ENCODE measurements at places on chromosomes 1 and 21.

DNA sequence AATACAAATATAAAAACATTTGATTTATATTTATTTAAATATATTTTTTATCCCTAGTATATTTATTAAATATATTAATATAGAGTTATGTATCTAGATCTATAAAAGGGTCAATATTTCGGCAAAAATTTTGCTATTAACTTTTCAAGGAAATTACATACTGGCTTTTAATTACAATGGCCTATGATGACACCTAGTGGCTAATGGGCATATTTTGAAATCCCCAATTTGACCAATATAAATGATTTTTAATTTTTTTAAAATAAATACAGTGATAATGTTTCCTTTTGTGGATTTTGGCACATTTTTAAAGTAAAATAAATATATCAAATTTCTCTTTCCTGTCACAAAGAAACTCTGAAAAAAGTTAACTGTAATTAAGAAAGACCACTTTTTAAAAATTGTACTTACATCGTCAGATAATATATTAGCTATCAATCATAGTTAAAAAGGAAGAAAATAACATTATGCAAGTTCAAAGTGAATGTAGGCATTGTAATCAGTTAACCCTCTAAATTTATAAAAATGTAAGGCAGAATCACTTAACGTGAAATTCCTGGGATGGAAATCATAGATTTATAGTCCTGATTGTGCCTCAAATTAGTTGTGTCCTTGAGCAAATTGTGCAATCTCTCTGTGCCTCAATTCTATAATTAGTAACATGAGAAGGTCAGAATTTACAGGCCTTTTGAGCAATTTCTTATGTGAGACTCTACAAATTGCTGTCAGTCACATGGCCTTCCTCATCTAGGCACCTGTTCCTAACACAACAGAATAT, 25.6 kb upstream of the RGS13 start:
- DNase-seq, result no peak

DNA sequence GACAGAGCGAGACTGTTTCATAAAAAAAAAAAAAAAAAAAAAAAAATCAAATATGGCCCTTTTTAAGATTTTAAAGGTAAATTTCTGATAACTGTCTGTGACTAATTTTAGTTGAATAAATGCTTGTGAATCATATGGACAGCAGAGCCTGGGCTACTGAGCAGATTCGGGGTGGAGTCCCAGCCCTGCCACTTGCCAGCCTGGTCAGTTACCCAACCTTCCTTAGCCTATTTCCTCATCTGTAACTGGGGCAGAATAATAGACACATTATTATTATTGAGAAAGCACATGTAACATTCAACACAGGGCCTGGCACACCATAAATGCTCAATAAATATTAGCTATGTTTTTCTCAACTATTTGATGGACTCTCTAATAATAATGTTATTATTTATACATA, 11.2 kb upstream of the H3-3A start:
- DNase-seq, result no peak

DNA sequence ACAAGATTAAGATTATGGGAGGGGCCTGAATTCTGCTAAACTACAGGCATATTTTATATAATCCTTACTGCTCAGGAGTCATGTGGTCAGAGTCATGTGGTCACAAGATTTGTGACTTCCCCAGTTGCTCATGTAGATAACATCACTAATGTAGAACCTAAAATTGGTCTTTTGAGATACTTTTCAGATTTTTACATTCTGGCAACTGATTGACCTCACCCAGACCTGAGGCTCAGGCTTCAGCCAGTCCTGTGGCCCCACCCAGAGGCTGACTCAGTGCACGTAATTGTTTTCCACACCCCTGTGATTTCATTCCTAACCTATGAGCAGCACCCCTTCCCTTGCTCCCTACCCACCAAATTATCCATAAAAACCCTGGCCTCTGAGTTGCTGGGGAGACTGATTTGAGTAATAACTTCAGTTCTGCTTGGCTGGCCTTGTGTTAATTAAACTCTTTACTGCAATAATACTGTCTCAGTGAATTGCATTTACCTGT, 41.7 kb upstream of the ZNF326 start:
- DNase-seq, result peak; percentile 79

- DNase-seq, result peak; percentile 63
Observed at GRCh38 chr21:21188513-21189195, 190.4 kb downstream of the NCAM2 start.

GRCh38 chr1:158999316-159000069, 10.2 kb upstream of the IFI16 start:
- DNase-seq, result no peak

DNA sequence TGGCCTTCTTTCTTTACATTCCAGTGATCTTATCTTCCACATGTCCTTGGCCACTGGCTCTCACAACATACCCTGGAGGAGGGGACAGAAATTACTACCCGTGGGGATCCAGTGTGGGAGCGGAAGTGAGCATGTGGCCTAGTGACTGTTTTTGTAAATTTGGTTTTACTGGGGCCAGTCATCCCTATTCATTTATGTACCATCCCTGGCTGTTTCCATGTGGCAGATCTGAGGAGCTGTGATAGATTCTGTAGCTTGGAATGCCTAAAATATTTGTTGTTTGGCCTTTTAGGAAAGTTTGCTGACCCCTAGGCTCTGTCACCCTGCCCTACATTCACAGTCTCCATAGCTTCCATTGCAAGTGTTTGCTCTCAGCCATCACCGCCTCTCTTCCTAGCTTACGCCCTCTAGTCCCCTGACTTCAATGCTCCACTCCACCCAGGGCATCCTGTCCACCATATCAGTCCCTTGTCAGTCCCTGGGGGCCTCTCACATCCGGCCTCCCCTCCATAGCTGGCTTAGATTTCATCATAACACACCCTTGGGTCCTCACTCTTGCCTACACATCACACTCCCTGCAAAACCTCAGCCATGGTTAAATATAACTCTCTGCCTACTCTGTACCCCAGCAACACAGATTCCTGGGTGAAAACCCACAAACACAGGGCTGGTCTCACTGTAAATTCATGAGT, 25.8 kb downstream of the DHCR24 start:
- no peak for DNase-seq

DNA sequence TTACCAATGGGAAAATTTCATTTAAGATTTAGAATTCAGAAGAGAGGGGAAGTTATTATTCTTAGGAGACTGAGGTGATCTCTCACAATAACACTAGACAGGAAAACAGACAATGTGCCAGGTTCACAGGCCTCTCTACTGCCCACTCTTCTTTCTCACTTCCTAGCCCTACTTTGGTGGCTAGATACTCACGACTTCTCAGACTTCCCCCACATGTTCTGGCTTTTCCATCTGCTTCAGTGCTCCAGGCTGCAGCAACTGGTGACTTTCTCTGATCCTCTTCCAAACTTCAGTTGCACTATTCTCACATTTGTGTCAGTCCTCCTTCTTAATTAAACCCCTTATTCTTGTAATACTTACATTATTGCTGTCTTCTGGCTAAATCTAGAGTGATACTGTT, 208.7 kb upstream of the KCTD3 start:
- DNase-seq, result no peak

DNA sequence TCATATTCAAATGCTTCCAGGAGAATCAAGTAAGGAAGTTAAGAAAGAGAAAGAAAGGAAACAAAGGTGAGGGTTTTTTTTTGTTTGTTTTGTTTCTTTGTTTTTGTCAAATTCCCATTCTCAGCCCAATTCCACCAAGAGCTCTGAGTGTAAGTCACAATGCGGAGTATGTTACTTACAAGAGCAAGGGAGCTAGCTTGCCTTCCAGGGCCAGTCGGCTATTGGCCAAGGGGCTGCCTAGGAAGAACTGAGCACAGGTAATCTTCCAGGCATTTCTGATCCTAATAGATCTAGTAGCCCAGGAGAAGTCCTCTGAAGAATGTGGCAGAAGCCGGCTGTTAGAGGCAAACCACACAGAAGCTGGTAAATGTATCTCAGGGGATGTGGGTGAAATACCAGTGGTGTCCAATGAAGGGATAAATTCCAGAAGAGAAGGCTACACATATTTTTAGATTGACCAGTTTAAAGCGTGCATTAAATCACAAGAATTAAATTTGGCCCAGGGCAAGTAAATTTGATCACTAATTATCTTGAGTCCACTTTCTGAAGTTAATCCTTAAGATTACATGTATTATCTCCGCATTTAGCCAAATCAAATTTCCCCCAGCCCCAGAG, 239.6 kb upstream of the ADAMTS5 start:
- no peak for DNase-seq

GRCh38 chr1:225689882-225690459, 37.0 kb upstream of the ENAH start:
- DNase-seq, result no peak

DNA sequence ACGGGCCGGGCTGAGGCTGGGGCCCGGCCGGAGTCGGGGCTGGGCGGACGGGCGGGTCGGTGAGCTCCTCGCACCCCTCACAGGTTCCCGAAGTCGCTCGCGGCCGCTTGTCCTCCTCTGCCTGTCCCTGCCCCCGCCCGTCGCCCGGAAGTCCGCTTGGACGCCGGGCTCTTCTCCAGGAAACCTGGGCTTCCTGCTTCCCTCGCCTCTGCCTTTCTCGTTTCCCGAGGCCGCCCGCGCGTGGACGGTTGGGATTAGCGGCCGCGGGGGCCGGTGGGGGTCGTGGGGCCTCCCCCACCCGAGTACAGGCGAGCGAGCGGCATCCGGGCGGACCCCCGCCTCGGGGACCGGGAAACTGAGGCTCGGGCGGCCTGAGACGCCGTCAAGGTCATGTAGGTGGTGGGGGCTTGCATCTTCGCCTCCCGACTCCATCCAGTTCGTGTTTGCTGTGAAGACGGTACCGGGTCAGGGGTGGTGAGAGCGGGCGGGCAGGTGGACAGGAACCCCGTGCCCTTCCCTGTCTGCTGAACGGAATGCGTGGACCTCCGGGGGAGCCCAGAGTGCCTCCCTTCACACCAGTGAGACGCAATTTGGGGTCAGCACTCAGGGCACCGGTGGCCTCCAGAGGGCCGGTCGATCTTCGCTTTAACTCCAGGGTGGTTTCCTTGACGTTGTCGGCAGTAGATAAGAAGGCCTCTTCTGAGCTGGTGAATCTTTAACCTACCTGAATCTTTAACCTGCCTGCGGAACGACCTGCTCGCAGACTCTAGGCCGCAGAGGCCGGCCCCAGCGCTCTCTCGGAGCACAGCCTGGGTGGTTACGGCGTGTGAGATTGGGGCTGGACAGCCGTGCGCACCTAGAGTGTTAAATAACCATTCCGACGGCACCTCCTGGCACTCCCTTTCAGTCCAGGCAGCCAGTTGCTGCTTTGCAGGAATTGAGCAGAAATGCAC, 686 bp downstream of the ARF1 start:
- no peak for DNase-seq

GRCh38 chr1:219175212-219175564, 1.5 kb downstream of the LYPLAL1 start:
- no peak for DNase-seq

DNA sequence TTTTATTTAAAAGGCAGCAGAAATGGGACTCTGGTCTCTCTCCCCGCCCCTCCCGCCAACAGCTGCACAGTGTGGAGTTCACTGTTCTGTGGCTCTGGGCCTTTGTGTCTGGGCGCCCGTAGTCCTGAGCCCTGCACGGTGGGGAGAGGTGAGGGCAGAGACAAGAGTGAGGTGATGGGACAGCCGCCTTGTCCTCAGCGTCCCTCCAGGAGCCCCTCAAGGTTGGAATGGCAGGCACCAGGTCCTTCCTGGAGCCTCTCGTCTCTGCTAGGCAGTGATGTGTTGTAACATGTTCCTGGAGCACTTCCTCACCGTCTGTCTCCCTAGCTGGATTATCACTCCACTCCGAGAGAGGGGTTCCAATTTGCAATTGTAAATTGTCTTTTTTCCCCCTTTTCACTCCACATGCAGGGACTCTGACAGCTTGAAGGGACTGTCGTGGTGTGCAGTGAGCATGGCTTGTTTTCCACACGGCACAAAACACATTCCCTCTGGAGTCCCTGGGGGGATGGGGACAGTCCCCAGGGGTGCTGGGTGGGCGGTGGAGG, 44.6 kb upstream of the C1orf174 start:
- DNase-seq, result no peak

- DNase-seq, result peak; percentile 85
Observed at GRCh38 chr1:81509594-81509993, 291.1 kb upstream of the ADGRL2 start.

GRCh38 chr1:66197785-66198184, 336.2 kb upstream of the SGIP1 start:
- DNase-seq, result peak; percentile 70

GRCh38 chr1:119275145-119276134, 93.1 kb upstream of the HAO2 start:
- DNase-seq, result no peak

GRCh38 chr1:113226148-113226547, 153.2 kb downstream of the LRIG2 start:
- DNase-seq, result no peak

DNA sequence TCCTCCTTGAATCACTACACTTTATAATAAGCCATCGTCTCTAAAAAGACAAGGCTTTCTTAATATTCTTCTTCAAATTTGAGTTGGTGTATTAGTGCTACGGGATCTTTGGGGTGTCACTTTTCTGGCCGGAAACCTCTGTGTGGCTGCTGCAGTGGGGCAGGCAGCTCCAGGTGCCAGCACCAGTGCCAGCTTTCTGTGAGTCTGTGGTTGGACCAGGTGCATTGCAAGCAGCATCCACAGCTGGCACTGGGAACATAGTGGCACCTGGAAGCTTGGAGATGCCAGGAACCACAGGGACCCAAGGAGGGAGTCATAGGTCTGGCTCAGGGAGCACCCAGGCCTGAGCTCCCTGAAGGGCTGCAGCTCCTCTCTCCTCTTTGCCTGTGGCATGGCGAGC, 111.8 kb upstream of the RUNX3 start:
- DNase-seq, result no peak

DNA sequence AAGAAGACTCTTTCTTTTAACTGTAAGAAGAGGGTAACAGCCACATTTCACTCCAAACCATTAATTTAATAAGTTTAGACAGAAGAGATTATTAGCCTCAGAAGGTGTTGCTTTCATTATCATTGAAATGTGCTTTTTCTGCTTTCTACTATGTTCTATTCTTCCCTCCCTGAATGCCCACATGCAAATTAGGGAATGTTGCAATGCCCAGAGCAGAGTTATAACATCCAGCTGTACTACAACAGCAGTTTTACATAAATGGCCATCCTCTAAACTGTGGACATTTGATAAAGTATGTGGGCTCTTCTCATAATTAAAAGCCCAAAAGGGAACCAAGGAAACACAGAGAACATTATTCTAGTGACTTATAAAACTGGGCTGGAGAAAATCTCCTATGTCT, 82.2 kb upstream of the SOD1 start:
- no peak for DNase-seq

DNA sequence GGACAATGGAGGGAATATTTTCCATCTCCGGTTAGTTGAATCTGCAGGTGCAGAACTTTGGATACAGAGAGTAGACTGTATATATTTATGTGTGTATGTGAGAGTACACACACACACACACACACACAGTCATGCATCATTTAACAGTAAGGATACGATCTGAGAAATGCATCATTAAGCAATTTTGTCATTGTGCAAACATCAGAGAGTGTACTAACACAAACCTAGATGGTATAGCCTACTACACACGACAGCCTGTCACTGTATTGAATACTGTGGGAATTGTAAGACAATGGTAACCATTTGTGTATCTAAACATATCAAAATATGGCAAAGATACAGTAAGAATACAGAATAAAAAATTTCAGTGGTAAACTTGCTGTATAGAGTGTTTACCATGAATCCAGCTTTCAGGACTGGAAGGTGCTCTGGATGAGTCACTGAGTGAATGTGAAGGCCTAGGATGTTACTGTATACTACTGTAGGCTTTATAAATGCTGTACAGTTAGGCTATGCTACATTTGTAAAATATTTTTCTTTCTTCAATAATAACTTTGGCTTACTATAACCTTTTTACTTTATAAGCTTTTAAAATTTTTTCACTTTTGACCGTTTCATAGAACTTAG, 138.5 kb downstream of the ZZZ3 start:
- no peak for DNase-seq

All from retinal pigment epithelial cell (primary cell).